Fibroblast of skin of scalp (primary cell): ENCODE measurements at places on chromosomes 3 and 15.
A peak's percentile ranks its signal among the peaks of the same experiment; 100 is the strongest.

- DNase-seq: no peak
Measured at GRCh38 chr15:74937272-74937589, 642 bp downstream of the COX5A start.

GRCh38 chr3:107837895-107838612 is 252.8 kb downstream of the CD47 start:
- DNase-seq: no peak

GRCh38 chr3:124701687-124702086 is 28.6 kb upstream of the UMPS start:
- peak; percentile 91 for DNase-seq

DNA sequence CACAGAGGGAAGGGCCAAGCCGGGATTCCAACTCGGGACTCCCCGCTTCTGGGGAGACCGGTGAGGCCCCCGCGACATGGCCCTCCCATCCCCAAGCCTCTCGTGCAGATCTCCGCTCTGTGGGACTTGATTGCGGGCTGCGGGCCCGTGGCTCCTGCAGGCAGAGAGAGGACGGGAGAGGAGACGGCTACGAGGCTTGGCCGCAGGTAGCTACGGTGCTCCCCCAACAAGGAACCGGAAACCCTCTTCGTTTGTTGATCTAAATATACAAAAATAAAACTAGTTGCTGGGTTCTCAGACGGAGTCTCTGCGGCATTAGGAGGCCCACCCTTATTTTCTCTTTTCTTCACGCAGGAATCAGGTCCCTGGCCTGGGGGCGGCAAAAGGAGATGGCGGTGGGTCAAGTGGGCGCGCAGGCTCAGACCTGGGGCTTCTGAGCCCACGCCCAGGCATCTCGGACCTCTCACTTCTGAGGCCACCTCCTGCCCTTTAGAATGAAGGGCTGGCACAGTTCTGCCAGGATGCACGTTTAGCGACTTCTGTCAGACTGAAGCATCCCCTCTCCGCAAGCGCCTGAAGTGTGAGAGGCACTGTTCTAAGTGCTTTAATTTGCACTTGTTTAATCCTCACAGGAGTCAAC is 10.9 kb downstream of the GNB5 start:
- DNase-seq: no peak

DNA sequence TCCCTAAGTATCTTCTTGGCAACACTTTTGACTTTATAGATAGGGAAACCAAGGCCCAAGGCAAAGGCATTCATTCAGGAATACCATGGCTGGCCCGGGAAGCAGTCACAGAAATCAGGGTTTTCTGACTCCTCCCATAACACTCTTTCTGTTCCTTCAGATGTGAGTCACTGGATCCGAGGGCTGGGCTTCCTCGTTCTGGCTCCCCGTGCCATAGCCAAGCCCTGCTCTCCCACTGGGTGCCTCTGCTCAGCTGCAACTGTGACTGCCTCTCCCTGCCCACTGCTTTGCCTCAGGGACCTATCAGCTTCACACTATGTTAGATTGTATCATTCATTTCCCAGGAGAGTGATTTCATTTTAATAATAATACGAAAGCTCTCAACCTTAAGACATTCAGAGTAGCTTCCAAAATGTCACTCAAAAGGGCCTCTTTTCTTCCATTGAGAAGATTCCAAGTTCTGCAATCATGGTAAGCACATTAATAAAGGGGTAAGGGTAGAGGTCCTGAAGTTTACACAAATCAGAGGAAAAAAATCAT is 50.2 kb downstream of the GABRB3 start:
- no peak for DNase-seq

- DNase-seq: no peak
Measured at GRCh38 chr3:45555666-45556065, 38.9 kb upstream of the LIMD1 start.

DNA sequence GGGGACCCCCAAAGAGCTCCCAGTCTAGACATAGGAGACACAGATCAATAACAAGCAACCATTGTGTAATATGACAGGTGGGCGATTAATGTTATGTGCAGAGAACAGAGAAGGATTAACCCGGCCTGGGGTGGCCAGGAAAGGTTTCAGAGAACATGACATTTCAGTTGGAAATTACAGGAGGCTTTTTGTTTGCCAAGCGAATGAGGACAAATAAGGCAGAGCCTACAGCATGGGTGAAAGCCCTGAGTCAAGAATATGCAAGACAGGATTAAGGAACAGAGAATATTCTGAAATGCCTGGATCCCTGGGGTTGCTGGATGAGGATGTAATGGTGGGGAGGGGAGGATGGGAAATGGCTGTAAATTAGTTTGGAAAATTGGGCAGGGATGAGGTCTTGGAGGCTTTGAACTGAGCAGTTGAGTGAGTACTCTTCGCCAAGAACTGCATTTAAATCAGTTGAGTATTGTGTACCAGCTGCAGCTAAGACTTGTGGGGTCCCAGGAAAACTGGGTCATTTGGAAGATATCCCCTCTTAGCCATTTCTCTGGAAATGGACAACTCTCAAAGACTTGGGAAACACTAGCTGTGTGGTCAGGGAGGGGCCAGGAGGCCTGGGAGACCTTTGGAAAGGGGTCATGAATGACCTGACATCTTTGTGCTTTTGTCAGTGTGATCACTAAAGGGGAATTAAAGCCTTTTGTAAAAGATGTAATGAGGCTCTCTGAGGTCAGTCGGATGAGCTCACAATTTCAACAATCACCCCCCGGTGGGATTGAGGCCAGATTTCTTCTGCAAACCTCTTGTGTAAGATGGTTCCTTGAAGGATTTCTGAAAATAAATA is 198.6 kb upstream of the NR2E3 start:
- DNase-seq: no peak

- DNase-seq: no peak
Measured at GRCh38 chr15:92503889-92504288, 110.2 kb downstream of the ST8SIA2 start.

- no peak for DNase-seq
Measured at GRCh38 chr3:11246663-11246970, 25.6 kb upstream of the ATG7 start.

DNA sequence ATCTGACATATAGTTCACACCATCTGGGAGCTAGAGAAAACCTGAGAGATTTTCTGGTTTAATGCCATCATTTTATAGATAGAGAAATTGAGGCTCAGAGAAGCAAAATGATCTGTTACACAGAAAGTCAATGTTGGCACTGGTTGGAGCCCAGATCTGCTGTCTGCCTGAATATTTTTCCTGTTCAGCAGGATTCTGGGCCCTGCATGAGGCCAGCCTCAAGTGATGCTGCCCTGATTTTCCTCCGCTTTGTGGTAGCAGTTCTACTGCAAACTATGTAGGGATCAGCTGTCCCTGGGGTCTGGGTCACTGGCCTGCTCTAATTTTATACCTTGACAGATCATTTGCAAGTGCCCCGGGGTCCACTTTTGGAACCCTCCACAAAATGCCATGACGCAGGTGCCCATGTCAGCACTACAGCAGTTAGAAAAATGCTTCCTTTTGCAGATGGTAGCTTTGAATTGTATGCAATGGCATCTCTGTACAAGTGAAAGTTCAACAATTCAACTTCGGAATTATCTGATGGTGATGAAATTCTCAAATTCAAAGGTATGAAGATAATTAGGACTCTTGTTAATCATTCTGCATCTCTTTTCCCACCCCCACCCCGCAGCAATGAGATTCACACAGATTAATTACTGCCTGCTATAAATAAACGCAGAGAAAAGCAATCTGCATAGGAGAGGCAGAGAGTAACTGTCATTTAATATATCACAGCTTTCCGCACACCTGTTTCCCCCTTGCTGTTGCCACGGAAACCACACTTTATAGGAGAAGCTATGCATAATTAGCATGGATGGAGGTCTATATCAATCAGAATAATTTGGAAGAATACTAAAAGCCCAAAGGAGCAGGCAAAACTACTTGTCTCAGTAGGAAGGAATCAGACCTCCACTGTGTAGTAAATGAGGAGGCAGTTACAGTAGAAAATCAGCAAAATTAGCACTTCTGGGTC is 222.6 kb downstream of the PDCD6IP start:
- no peak for DNase-seq
